HepG2 (cell line): ENCODE measurements at places on chromosomes 1 and 21.

GRCh38 chr1:87705233-87705632, 376.6 kb downstream of the LMO4 start:
- DNase-seq, result no peak

GRCh38 chr1:29223521-29223920, 7.2 kb downstream of the MECR start:
- DNase-seq, result no peak

GRCh38 chr1:25945761-25946160, 39.5 kb upstream of the STMN1 start:
- DNase-seq, result no peak

GRCh38 chr21:44261675-44262295, at the start of gene DNMT3L:
Gene DNMT3L (minus strand): TSS chr21:44261897. CDS start chr21:44261259, 638 bp downstream.
- no peak for DNase-seq

DNA sequence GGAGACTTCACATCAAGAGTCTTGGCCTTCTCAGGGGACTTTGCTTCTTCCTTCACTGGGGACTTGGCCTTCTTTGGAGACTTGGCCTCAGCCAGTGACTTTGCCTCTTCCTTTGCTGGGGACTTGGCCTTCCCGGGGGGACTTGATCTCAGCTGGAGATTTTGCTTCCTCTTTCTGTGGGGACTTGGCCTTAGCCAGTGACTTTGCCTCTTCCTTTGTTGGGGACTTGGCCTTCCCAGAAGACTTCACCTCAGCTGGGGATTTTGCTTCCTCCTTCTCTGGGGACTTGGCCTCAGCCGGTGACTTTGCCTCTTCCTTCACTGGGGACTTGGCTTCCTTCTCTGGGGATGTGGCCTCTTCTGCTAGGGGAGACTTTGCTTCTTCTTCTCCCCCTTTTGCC, 13.5 kb upstream of the CD2 start:
- no peak for DNase-seq

DNA sequence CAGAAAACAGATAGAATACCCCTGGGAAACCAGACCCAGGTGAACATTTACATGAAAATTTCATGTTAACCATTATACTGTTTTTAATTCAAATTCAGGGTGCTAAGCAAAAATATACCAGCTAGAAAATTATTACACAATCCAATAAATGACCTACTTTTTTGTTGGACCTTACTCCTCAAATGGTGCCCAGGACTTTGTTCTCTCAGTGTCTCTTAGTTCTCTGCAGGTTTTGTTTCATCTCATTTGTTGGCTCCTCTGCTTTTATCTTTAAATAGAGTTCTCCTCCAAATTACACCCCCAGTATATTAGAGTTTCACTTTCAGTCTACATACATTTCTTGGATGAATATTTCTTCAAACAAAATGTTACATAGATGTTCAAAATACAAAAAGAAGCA, 314.8 kb downstream of the TPR start:
- no peak for DNase-seq

GRCh38 chr1:23489842-23490241, 5.9 kb upstream of the ASAP3 start:
- DNase-seq, result no peak

GRCh38 chr1:242534753-242535152, 10.3 kb upstream of the PLD5 start:
- DNase-seq, result no peak
